Posterior cingulate gyrus (tissue), 11 donors: ENCODE measurements at places on chromosomes 1 and 21.

DNA sequence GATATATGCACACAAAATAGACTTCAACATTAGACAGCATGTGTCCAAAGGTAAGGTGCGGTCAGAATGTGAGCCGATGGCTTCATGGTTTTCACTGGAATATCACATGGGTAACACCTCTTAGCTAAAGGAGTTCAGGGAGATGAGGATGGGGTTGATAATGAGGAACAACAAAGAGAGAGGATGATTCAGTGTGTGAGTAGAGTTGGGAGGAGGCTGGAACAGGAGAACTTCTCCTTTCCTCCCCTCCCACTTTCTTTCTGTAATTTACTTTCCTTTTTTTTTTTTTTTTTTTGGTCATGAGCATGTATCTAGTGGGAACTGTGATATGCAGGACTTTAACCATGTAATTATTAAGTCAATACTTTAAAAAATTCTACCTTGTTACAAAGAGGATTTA is 99.4 kb downstream of the FASLG start:
- DNase-seq = no peak

DNA sequence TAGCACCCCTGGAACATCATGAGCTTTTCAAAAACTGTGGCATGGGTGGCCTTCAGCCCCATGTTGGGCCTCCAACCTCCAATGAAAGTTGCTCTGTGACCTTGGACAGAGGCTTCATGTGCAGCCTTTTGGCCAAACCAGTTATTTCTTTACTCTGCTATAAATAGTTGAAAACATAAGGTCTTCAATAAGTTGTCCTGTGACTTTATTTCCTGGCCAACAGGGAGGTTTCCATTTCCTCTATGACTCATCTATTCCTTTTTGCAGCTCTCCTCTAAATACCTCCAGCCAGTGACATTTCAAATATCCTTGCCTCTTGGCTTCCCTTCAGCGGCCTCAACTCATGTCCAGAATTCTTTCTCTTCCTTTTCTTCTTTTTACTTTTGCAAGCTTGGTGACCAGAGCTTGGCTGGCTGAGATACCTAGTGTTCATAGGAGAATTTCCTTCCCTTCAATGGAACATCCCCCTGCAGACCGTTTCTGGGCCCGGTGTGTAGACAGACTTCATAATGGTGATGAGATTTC is 22.7 kb upstream of the TRIM67 start:
- no peak for DNase-seq

- no peak for DNase-seq
Observed at GRCh38 chr1:165531021-165531420, 12.8 kb upstream of the LRRC52 start.

GRCh38 chr21:16532840-16533239 is 803.1 kb downstream of the USP25 start:
- no peak for DNase-seq

DNA sequence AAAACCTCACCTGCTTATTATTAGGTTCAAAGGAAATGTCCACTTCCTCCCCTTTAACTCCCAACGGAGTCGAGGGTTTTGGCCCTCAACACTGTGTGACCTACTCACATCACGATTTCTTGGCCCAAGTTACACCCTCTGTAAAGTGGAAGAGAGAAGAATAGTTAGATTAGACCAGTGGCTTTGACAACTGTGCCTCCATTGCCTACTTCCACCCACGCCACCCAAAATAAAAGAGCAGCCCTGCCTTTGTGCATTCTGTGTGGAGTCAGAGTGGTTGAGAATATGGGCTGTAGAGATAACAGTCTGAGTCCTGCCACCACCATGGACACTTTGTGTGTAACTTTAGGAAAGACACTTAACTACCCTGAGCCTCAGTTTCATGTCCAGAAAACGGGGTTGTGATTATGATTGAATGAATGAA is 4.1 kb upstream of the HDGF start:
- no peak for DNase-seq

DNA sequence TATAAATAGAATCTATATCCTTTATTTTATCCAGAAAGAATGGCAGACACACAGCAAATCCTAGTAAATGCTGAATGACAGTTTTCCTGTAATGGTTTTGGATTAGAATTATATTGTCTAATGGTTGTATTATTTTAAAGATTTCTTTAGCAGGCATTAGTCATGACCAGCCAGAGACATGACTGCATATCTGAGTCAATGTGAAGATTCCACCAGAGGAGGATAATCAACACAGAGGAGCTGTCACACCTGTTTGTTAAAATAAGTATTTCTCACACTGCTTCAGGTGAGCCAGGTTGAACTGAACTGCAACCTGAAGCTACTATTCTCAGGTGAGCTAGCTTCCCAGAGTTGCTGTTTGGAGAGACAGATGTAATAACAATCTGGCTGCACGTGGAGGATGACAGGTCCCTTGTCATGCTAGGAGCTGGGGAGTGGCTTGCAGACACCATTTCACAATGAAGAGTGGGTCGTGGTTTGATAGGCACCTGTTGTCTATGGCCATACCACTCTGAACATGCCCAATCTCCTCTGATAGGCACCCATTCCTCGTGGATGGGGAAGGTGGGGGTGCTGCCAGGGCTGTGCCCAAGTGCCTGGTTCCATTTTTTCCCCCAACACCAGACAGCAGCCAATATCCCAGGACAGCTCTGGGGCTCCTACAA is 94.3 kb downstream of the KCNJ6 start:
- no peak for DNase-seq

DNA sequence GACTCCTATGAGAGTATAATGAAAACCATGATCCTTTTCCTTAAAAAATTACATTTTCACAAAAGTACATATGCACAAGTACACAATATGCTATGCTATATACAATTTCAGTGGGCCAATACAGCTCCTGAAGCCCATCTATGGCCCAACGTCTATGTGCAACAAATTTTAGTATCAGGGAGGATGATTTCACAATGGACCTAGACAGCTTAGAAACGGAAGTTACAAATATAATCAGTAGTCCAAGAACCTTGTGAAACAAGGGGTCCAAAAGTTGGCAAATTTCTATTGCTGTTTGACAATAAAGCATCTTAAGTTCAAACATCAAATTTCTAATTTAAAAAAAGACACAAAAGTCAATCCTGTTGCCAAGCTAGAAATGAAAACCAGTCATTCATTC is 87.0 kb downstream of the DPYD start:
- DNase-seq = no peak

GRCh38 chr1:153649137-153649862 is 9.2 kb upstream of the SNAPIN start:
- DNase-seq = no peak

GRCh38 chr1:111221276-111221632 is 6.3 kb upstream of the CHI3L2 start:
- DNase-seq = no peak

GRCh38 chr21:18477043-18477442 is 73.5 kb upstream of the TMPRSS15 start:
- DNase-seq = no peak

DNA sequence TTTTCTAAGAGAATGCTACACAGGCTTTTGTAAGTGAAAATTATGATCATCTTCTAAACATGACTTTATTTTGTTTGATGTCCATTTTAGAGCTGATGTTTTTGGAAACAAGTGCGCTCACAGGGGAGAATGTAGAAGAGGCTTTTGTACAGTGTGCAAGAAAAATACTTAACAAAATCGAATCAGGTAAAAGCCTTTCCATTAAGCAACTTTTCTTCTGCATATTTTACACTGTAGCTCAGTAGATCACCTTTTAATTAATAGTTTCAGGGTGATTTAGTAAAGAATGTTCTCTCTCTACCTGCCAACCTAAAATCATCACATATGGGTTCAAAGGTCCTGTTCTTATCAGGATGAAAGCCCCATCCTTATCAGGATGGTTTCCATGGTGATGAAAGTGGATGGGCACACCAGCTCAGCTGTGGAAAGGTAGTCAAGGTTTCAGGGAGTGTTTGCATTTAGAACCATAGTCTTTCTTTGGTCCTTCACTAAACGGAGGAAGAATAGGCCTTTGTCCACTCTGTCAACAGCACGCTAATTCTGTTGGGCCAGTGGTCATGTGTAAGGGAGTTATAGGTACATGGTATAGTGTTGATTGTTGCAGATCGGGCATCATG is 28.1 kb downstream of the RAB4A start:
- DNase-seq = no peak

DNA sequence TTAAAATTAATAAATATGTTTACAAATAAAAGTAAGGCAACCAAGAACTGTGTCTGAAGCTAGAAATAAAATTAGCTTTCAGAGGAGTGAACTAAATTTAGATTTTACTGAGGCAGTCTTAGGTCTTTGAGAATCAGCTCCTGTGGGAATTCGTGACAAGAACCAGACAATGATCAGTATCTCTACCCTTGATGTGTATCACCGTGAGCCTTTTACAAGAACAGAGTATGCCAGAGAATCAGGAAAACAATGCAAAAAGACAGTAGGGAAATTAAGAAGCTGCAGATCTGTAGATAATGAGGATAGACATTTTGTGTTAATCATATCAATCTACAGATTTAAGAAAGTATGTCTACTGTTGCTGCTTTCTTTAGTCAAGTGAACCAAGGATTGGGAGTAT is 351.0 kb downstream of the COL11A1 start:
- DNase-seq = no peak

DNA sequence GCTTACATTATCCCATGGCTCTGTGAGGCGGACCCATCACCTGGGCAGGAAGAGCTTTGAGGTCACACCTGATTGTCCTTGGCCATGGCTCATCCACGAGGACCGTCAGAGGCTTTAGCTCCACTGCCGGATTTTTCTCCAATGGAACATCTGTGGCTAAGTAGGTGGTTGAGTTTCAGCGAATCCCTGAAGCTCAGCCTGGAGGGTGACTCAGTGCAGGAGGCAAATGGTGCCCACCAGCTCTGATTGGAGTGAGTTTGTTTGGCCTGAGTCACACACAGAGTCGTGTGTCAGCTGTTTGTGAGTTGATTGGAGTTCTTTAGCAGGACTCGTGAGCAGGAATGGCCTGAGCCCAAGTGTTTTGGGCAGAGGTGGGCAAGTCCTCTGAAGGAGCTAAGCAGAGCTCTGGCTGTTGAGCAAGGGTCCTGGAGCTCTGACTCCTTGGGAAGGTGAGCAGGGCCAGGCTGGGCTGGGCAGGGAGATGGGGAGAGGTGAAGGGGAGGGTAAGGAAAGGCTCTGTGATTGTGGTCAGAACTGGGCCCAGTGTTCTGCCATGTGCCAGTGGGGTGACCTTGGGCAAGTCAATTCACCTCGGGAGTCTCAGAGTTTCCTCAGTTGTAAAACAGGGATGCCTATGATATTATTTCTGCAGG is 2.0 kb downstream of the SLC6A17 start:
- DNase-seq = peak; percentile 82

- no peak for DNase-seq
Observed at GRCh38 chr21:25385341-25385740, 221.9 kb downstream of the MRPL39 start.

GRCh38 chr21:20519076-20519475 is 479.1 kb upstream of the NCAM2 start:
- no peak for DNase-seq

- no peak for DNase-seq
Observed at GRCh38 chr1:174968750-174969244, 30.9 kb upstream of the CACYBP start.

- DNase-seq = no peak
Observed at GRCh38 chr1:219582296-219582695, 30.6 kb downstream of the ZC3H11B start.

- DNase-seq = peak; percentile 37
Observed at GRCh38 chr1:45493116-45493697, 2.2 kb upstream of the TESK2 start.

DNA sequence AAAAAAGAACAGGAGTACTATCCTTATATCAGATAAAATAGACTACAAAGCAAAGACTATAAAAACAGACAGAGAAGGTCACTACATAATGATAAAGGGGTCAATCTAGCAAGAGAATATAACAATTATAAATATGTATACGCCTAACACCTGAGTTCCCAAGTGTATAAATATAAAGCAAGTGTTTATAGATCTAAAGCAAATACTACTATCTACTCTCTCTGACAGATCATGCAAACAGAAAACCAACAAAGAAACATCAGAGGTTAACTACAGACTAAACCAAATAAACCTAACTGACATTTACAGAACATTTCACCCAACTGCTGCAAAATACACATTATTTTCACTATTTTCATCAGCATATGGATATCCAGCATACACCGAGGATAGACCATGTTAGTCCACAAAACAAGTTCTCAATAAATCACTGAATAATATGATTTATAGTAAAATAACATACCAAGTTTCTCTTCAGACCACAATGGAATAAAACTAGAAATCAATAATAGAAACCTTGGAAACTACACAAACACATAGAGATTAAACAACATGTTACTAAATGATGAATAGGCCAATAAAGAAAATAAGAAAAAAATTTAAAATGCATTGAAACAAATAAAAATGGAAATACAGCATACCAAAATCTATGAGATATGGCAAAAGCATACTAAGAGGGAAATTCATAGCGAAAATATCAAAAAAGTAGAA is 22.7 kb downstream of the UCHL5 start:
- DNase-seq = no peak

GRCh38 chr1:205532996-205533735 is 28.7 kb downstream of the CDK18 start:
- DNase-seq = no peak

DNA sequence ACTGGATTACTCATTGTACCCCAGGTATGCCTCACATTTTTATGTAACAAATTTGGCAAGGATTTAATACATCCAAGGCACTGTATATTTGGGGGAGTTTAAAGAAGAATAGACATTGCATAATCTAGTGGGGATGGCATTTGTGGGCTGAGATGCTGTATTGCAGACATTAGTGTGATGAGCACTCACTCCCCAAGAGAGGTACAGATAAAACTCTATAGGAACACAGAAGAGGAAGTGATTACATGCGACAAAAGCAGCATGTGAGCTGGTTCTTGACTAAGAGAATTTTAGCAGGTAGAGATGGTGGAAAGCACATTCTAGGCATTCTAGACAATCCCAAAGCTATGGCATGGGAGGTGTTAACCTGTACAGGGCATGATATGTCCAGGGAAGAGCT is 24.2 kb upstream of the CDC14A start:
- no peak for DNase-seq

- DNase-seq = no peak
Observed at GRCh38 chr21:42255825-42256224, 36.9 kb downstream of the ABCG1 start.

GRCh38 chr1:76682138-76682537 is 185.1 kb upstream of the ST6GALNAC5 start:
- no peak for DNase-seq

DNA sequence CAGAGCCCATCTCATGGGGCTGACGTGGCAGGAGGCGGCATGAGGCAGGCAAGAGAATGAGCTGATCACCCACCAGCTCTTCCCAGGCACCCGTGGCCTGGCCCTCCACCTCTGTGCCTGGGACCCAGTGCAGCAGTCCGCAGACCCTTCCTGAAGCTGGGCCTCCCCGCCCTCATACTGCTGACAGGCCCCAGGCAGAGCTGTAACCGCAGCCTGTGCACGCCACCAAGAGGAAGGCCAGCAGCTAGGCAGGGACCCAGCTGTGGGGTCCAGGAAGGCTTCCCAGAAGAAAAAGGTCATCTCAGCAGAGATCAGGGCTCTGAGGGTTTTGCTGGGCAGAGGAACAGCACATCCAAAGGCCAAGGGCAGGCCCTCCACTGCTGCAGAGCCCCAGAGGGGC is 9.8 kb upstream of the MTFR1L start:
- DNase-seq = peak; percentile 81

GRCh38 chr1:106721790-106722189 is 334.7 kb upstream of the PRMT6 start:
- DNase-seq = no peak
